Panc1 (cell line): ENCODE measurements at places on chromosomes 12 and 14.

- no peak for DNase-seq
These were observed 151.4 kb upstream of the EEA1 start for GRCh38 chr12:93080452-93080851.

GRCh38 chr12:84811291-84811690 lies 101.3 kb downstream of the SLC6A15 start:
- no peak for DNase-seq

- DNase-seq, result no peak
These were observed 5.8 kb upstream of the MRPL42 start for GRCh38 chr12:93461503-93461902.

GRCh38 chr12:90099288-90099687 lies 390.6 kb upstream of the ATP2B1 start:
- no peak for DNase-seq

GRCh38 chr12:53258541-53259539 lies 9.3 kb upstream of the ESPL1 start:
- no peak for DNase-seq

DNA sequence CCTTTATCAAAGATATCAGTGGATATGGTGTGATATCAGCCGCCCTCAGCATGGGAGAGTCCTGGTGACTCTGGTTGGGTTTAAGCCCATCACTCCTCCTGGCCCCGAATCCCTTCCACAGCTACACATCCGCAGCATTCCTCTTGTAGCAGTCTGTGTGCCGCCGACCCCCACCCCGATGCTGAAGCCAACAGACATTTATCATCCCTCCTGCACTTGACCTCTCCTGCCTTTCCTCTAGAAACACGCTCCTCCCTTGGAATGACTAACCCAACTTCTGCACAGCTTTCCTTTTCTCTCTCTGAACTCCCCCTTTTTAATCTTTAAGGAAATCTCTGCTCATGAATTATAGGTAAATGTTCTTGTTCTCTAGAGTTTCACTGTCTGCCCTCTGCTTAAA lies 250.9 kb upstream of the FOXN3 start:
- no peak for DNase-seq

DNA sequence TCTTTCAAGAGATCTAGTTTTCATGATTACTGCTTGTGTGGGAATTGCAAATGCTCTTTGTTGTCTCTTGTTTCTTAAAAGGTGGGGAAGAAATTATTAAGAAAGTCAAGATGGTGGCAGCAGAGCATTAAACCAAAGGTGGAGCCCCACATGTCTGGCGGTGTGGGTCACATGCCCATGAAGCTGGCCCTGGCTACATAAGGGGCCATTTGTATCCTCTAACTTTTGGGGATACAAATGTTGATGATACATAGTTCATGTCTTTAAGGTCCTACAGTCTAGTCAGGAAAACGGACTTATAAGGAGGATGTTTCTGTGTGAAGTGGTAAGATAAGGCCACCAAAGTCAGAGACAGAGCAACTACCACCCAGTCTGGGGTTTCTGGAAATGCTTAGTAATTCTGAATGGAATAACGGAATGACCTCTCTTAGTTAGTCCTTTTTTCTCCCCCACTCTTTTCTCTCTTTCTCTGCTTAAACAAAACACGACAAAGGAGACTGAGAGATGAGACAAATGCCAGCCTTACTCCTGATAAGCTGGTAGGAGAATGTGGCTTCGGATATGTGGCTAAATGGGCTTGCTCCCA lies 39.9 kb upstream of the PTHLH start:
- DNase-seq, result no peak

DNA sequence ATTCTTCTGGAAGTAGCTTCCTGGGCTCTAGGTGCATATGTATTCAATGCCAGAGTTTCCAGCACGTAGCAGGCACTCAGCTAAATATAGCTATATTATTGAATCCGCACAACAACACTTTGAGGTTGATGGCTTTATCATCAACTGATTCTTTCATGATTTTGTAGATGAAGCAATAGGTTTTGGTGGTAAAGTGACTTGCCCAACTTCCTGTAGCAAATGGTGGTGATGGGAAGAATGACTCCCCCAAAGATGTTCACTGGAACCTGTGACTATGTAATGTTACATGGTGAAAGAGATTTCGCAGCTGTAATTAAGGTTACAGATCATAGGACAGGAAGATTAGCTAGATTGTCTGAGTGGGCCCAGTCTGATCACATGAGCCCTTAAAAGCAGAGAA lies 3.2 kb downstream of the TDRD9 start:
- DNase-seq, result no peak

- no peak for DNase-seq
These were observed 5.5 kb upstream of the NR1H4 start for GRCh38 chr12:100468126-100468525.

- no peak for DNase-seq
These were observed 9.0 kb upstream of the PPTC7 start for GRCh38 chr12:110592078-110592477.

DNA sequence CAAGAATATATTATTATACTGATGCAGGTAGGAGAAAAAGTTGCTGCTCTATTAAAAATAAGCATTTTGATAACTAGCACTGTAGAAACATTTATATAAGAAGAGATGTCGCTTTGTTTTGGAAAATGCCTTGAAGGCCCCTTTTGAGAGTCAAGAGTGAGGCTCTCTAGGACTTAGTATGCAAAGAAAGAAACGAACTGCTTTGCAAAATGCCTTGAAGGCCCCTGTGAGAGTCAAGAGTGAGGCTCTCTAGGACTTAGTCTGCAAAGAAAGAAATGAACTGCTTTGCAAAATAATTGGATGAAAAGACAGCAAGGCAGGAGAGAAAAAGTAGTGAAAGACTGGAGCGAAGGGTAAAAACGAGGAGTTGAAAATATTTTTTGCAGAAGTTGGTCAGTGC lies 65.9 kb downstream of the AVPR1A start:
- no peak for DNase-seq

- DNase-seq, result no peak
These were observed 2.4 kb downstream of the CRIP2 start for GRCh38 chr14:105476831-105477659.

DNA sequence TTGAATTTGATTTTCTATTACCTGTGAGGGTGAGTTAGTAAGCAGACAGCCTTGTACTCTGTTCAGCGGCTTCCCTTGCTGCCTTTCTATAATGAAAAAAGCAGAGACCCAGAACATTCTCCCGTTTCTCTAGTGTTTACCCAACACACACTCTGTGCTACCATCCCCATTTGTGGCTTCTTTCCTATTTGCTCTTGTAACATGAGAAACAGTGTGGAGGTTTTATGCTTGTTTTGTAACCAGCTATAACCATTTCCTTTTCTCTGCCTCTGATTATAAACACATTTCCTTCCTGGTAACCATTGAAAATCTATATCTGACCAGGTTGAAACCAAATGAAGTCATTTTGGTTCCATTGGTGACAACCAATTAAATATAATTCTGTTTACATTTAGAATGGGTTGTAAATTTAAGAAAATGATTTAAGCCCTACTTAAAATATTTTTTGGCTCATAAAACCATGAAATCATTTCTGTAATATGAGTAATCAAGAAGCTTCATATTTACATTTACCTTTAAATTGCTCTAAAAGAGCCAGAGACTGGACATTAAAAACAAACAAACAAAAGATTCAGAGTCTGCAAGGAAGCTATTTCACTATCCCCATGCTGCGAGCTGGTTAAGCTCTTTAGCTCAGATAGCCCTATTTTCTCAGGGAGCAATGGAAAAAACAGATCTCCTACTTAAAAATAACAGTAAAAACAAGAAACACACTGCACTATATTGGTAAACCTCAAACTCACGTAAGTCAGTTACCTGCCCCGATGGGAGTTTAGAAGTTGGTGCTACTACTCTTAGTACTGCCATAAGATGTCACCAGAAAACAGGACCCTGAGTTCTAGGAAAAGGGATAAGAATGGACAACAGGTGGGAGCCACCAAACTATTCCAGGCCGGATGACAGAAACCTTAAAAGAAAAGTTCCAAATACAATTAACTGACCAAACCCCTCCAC lies 206.5 kb upstream of the EEA1 start:
- no peak for DNase-seq

GRCh38 chr12:119807380-119807779 lies 69.7 kb downstream of the CIT start:
- no peak for DNase-seq

DNA sequence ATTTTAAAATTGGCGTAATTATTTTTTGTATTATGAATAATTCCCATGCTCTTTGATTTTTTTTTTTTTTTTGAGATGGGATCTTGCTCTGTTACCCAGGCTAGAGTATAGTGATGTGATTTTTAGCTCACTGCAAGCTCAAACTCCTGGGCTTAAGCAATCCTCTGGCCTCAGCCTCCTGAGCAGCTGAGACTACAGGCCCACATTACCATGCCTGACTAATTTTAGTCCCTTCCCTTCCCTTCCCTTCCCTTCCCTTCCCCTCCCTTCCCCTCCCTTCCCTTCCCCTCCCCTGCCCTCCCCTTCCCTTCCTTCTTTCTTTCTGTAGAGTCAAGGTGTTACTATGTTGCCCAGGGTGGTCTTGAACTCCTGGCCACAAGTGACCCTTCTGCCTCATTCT lies 9.4 kb upstream of the KIF26A start:
- no peak for DNase-seq

- no peak for DNase-seq
These were observed 7.8 kb downstream of the RNASE1 start for GRCh38 chr14:20794644-20795369.

DNA sequence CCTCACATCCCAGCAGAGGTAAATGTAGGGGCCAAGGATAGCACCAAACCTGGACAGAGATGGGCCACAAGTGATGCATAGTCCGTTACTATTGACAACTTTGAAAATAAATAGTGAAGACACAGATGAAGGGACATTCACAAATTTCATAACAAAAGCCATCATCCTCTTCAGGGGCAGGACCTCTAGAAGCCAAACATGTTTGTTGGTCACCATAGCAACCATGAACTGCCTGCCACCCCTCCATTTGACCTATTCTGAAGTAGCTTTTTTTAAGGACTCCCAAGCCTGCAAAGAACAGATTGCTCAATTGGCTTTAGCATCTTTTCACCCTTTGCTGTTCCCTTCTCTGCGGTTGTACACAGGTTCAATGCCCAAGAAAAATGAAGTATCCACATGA lies 35.7 kb upstream of the MDM1 start:
- no peak for DNase-seq

- no peak for DNase-seq
These were observed 25.9 kb upstream of the STAB2 start for GRCh38 chr12:103561174-103561573.

DNA sequence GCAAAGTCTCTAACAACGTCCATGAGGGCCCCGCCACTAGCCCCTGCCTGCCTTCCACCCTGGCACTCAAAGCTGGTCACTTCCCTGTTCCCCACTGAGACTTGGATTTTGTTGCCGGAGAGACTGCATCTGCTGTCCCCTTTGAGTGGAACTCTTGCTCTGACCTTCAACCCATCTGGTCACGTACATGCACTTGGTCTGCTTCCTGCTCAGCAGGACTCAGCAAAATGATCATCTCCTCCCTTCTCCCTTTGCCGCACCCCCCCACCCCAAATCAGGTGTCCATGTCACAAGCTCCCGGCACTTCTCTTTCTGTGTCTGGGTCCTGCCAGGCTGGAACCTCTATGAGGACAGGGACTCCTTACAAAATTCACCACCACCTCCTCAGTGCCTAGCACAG lies 180.9 kb downstream of the CHST11 start:
- no peak for DNase-seq

DNA sequence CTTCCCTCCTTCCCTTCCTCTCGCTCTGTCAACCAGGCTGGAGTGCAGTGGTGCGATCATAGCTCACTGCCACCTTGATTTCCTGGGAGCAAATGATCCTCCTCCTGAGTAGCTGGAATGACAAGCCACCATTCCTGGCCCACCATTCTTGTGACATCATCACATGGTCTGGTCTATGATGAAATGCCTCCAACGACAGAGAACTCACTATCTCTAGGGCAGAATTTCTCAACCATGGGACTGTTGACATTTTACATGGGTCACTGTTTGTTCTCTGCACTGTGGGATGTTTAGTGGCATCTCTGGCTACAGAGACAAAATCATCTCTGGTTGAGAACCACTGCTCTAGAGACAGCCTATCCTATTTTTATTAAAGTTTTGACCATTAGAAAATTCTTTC lies 9.7 kb downstream of the VRK1 start:
- DNase-seq, result no peak

- DNase-seq, result no peak
These were observed 56.2 kb downstream of the ARL6IP4 start for GRCh38 chr12:123036466-123037285.

GRCh38 chr12:59677857-59678256 lies 82.0 kb downstream of the SLC16A7 start:
- DNase-seq, result no peak

- no peak for DNase-seq
These were observed 6.1 kb downstream of the KRT3 start for GRCh38 chr12:52789637-52790426.

GRCh38 chr12:75177997-75178396 lies 31.6 kb downstream of the KCNC2 start:
- DNase-seq, result peak; percentile 67

- DNase-seq, result no peak
These were observed 3.5 kb upstream of the CNIH1 start for GRCh38 chr14:54444681-54445080.

DNA sequence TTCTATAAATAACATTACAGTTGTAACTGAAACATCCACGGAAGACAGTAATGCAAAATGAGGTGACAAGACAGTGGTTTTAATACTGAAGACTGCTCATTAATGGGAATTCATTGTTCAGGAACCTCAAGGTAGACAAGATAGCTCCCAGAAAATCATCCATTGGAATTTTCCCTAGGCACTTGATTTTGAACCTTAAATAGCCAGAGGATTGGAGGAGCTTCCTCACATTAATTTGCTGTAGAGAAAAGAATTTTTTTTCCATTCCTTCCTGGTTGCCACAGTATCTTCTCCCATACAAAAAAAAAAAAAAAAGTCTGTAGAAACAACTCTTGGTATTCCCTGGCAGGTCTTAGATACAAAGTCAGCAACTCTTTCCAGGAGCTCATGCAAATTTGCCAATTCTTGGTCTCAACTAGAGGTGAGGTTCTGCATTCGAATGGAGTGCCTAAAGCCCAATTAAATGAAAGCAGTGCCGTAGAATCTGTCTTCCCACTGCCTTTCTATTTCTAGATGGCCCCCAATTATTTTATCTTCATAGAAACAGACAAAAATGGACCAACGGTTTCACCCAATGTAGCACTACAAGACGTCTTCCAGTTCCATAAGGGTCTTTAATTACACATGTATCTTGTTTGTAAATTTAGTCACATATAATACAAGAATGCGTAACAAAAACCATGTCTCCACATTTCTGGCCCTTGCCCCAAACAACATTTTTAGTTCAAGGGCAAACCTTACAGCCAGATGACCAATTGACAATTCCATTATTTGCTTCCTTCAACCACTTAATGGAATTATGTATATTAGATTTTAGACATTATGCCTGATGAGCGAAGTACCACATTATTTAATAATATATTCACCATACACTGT lies 13.5 kb downstream of the SLC38A2 start:
- no peak for DNase-seq

DNA sequence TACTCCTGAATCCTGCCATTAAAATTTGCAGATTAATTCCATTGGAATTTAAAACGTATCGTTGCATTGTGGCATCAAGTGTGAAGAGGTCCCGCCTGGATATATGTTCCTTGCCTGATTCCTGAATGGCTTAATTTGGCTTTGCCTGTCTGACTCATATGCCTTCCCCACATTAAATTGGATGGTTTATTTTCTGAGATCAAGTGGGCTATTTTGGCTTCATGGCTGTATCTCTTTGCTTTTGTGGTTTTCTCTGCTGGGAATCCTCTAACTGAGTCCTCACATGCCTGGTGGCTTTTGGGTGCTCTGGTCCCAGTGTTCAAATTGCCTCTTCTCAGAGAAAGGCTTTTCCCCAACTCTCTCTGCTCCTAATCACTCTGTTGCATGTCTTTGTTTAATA lies 127.9 kb upstream of the DYRK2 start:
- no peak for DNase-seq
